ENCODE measurements at places on chromosomes 11 and 22.

- no peak for DNase-seq
Measured at GRCh38 chr11:47991894-47992293, 11.5 kb downstream of the PTPRJ start.

DNA sequence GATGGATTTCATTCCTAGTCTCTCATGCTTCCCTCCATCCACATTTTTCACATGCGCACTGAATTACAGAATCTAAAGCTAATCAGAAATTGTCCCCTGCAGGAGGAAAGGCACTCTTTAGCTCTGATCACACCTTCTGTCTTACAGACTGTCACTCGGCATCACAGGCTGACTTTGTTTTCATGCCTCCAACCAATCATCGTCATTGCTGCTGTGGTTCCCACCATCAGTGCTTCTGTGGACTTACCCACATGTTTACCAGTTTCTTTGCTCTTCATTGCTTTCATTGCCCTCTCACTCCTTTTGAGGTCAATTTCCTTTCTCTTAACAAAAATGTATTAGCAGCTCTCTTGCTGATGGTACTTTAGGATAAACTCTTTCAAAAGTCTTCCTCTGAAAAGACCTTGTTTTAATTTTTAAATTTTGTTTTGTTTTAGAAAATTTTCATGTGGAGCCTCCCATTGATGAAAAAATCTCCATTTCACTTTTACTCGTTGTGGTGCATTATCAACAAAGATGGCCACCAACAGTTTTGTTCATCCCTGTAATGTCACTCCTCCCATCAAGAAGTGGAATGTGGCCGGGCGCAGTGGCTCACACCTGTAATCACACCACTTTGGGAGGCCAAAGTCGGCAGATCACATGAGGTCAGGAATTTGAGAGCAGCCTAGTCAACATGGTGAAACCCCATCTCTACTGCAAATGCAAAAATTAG, 20.2 kb upstream of the TREH start:
- no peak for DNase-seq

DNA sequence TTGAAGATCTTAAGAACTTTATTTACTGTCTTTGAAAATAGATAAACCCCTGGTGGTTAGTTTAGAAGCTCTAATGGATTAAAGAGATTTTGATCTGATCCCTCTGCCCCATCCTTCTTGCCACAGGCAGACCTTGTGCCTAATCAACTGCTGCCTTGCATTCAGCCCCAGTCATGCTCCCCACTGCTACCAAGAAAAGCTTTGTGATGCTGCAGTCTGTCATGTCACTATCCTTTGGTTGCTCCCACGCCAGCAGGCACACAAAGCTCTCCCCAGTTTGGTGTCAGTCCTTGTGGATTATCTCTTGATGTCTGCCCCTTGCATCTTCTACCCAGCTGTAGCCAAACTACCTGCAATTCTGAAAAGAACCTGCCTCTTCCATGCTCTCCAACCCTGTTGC, 112.2 kb downstream of the MTNR1B start:
- DNase-seq = no peak

GRCh38 chr11:117562136-117562535, 234.5 kb downstream of the CEP164 start:
- no peak for DNase-seq

DNA sequence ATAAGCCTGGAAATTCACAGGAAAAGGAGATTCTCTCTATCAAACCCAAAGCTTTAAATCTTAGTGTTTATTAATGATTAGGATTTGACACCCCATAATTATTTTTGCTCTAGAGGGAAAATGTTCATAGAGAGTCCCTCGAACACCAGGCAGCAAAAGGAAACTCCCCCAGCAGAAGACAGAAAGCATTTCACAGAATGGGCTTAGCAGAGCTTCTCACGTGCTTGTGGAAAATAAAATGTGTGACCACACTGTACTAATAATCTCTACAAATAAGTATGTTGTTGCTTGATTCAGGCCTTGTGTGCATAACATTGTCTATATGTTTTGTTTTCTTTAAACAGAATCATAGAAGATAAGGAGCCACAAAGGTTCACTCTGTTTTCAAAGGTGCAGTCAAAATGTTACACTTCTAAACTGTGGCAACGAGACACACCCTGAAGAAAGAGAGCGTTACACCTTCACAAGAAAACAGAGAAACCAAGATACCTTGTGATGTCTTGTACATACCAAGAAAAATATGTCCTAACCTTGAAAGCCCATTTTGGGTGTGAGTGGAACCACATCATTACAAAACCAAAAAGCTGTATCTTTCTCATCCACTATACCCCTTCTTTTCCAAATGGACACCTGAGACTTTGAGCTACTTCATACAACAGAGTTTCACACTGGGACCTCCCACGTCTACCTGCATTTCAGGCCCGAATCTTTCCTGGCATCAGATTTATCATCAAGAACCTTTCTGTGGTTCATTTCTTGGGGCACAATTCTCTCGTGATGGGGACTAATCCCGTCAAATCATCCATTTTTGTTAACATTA, 282.5 kb downstream of the ETS1 start:
- DNase-seq = no peak

DNA sequence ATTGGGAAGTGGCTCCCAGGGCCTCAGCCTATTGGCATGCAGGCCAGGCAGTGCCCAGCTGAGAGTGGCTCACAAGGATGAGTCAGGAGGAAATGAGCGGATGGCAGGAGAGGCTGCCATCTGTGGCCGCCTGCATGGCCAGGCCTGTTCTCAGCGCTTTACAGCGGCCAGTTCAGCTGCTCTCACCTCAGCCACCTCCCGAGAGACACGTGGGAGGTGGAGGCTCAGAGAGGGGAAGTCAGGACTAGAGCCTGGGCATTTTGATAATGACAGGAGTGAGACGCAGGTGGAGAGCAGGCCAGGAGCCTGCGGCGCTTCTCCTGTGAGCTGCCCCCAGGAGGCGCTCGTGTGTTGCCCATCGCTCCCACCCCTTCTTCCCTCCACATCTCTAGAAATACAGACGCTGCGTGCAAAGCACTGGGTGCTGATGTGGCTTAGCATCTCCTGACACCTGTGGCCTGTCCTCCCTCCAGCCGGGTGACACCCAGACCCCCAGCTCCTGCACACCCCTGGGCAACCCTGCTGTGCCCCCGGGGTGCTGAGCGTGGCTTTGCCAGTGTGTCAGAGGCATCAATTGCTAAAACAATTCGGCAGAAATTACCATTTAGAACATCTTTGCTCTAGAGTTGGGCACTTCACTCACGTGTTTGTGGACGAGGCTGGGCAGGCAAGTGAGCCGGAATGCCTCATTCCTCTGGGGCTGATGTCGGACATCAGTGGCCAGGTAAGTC, 21.4 kb upstream of the PANX2 start:
- DNase-seq = peak; percentile 92

GRCh38 chr11:95549301-95549700, 240.3 kb downstream of the FAM76B start:
- no peak for DNase-seq

DNA sequence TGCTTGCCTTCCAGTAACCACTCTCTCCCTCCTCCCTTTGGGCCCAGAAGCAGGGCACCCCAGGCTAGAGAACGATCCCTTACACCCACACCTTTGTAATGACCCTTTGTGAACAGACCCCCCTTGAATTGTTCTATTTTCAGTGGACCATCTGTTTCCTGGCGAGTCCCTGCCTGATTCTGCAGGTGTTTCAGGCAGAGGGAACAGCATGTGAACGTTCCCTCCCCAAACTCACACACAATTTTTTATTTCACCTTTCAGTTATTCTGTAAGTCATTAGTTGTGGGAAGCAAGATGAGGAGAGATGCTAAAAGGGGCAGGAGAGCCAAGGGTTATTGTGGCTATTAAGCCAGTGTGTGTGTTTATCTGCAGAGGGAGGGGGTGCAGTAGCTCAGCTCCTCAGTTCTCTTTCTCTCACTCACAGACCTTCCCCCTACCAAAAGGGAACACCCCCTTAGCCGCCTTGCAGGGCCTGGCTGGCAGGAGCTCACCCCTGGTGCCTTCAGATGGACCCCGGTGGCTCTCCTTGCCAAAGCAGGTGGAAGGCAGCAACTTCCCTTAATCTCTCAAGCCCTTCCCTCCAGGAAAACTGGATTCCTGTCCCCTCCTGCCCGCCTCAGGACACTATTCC, 64.8 kb upstream of the SPON1 start:
- no peak for DNase-seq

GRCh38 chr22:37672206-37672919, 3.1 kb upstream of the LGALS1 start:
- DNase-seq = no peak

DNA sequence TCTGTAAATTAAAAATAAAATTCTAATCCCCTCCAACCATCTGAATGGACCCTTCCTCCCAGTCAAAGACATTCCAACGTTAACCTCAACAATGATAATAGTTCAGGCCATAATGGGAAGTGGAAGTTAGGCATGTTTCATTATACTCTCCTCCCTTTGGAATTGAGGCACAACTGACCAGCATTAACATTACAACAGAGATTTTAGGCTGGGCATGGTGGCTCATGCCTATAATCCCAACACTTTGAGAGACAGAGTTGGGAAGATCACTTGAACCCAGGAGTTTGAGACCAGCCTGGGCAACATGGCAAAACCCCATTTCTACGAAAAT, 2.4 kb upstream of the CTSF start:
- no peak for DNase-seq

GRCh38 chr11:68116126-68116525, 5.1 kb downstream of the CHKA start:
- DNase-seq = no peak

DNA sequence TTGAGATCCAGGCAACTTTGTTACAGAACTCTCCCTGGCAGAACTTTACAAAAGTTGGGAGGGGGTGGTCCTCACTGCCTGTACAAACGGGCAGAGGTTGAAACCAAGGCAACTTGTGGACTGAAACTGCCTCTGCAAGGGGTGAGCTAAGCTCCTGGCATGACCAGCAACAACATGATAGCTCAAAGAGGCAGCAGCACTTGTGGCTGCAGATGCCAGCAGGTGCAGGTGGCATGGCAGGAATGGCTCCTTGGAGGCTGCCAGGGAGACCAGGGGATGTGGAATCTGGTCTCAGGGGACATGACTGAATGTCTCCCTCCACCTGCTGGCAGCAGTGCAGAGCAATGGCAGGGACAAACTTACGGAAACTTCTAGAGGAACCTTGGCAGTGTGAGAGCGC, 38.8 kb upstream of the PHF21A start:
- no peak for DNase-seq

GRCh38 chr22:26174280-26174679, 5.0 kb downstream of the SEZ6L start:
- DNase-seq = no peak

GRCh38 chr11:59918480-59918879, 19.8 kb upstream of the OOSP1 start:
- no peak for DNase-seq

GRCh38 chr11:41392596-41392995, 66.9 kb downstream of the LRRC4C start:
- DNase-seq = no peak

DNA sequence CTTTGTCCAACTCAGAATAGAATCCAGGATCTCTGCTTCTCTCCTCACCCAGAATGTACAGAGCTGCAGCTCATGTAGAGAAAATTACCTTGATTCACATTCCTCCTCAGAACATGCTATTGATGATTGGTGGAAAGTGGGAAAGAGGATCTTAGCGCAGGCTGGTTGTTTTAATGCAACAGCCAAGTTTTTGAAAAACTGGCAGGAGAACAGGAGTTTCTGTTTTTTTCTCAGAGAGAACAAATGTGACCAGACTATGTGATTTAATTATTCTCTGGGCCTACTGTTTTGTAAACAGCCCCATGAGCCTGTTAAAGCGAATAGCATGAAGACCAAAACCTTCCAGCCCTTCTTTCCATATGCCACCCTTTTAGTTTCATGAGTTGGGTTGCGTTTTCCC, 19.1 kb upstream of the IL18BP start:
- DNase-seq = no peak

DNA sequence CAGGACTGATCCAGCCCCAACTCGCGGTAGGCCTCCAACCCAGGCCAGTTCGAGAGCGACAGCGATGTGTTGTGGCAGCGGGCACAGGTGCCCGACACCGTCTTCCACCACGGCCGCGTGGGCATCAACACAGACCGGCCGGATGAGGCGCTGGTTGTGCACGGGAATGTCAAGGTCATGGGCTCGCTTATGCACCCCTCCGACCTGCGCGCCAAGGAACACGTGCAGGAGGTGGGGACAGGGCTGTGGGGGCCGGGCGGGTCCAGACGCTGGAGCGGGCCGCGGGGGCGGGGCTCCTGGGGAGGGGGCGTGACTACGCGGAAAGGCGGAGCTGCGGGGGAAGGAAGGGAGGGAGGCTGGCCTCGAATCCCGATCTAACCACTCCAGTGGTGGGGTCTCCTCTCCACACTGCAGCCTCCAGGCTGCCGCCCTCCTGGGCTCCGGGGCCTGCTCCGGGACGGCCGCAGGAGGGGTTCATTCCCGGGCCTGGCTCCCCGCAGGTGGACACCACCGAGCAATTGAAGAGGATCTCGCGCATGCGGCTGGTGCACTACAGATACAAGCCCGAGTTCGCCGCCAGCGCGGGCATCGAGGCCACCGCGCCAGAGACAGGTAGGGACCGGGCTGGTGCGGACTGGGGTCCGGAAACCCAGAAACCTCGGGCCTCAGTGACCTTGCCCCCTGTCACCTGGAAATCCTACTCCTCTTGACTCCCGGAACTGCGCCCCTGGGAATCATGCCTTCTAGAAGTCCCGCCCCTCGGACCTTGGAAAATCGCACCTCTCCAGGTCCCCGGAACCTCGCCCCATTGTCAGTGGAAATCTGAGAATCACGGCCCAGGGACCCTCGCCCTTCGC, 14.9 kb downstream of the TMEM258 start:
- peak; percentile 75 for DNase-seq

DNA sequence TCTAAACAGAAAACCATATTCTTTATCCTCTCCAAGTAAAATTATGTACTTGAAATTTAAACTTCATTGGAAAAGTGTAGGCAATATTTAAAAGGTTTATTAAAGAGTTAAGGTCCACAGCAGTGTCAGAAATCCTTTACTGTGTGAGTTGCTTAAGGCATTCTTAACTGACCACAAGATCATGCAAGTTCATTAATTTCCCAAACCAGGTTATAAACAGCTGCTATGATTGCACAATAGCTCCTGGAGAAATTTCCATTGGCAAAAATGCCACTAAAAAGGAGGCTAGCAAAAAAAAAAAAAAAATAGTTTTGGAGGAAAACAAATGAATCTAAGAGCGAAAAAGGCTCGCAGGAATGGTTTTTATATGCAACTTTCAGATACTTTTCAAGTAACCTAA, 106.2 kb downstream of the ETS1 start:
- DNase-seq = no peak

Measured in GM10248 (cell line).